CD4-positive, alpha-beta T cell treated with Interleukin-15 for 1 hour (primary cell): ENCODE measurements at places on chromosomes 7 and 10.

DNA sequence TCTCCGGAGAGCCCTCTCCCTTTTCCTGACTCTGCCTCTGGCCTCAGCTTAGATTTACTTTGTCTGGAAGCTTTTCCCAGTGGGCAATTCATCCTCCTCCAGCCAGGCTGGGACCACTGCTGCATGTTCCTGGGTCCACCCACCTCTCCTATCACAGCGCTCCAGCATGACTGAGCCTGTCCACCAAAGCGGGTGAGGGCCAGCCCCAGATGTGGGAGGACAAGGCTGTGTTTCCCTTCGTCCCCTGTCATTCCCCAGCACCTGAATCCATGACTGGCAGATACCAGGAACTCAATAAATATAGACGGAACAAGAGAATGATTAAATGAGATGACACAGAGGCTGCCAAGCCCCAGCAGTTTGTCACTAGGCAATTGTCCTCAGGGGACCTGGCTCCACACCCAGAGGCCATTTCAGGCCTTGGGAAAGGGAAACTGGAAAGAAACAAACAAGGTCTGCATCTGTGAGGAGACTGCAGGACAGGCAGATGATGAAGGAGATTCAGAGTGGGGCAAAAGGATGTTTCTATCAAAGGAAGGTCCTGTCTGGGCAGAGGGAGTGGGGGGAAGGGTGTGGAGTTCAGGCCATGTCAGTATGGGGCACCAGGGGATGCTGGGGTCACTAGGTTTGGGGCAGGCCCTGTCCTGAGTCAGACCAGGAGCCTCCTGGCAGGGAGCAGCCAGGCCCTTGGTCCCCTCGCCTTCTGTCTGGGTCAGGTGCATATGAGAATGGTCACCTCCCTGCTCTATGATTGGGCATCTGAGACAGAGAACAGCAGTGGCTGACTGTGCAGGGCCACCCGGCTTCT, 576.4 kb downstream of the GRID1 start:
- no peak for DNase-seq

DNA sequence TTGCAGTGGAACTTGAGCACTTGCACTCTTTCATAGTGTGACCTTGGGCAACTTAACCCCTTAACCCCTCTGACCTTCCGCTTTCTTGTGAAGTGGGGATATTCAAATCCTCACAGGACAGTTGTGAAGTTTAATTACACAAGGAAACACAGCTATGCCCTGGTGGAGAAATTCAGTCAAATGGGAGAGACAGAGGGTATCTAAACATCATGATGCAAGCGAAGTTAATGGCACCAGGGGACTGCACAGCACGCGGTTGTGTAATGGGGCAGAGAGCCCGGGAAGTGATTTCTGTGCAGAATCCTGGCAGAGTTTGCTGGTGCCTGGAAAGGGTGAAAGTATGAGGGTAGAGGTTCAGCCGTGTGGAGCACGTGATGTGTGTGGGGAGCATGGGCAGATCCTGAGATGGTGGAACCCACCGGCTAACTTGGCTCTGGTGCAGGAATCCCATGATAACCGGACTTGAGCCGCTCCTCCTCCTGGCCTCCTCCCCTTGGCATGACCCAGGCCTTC, 51.7 kb downstream of the SNX10 start:
- DNase-seq, result no peak

GRCh38 chr7:90625562-90625961, 29.4 kb downstream of the CDK14 start:
- DNase-seq, result no peak

DNA sequence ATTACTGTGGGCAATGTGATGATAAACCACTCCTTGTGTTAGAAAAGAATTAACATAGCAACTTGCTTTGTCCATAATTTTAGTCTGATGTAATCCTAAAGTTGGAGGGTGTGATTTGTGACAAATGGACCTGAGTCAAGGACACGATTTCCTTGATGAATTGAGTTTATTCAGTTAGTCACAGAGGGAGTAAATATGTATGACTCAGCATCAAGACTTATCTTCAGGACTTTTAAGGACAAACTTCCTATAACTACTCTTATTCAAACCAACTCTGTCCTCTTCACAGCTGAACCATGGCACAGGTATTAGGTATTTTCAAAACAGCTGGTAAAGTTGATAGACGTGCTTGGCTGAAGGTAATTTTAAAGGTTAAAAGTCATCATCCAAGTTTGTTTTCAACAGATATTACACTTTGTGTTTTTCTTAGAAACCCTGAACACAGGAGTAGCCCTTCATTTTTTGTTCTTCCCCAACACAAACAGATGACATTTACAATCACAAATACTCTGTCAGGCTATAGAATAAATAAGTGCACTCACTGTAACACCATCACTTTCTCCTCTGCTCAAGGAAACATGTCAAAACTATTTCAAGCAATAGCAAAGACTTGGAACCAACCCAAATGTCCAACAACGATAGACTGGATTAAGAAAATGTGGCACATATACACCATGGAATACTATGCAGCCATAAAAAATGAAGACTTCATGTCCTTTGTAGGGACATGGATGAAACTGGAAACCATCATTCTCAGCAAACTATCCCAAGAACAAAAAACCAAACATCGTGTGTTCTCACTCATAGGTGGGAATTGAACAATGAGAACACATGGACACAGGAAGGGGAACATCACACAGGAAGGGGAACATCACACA, 54.5 kb downstream of the COA1 start:
- DNase-seq, result no peak
